Activated naive CD8-positive, alpha-beta T cell treated with anti-CD3 and anti-CD28 coated beads for 36 hours (primary cell): ENCODE measurements at places on chromosomes 6 and 20. TPM values are rescaled to one million over a fixed set of nuclear protein-coding genes. Genes with fewer than 3 reads are reported as not detected.
A peak's percentile ranks its signal among the peaks of the same experiment; 100 is the strongest.

GRCh38 chr6:104680539-104680938 lies 179.2 kb downstream of the HACE1 start:
- H3K4me3 ChIP-seq: no peak overlapping the region
- H3K36me3 ChIP-seq: peaks cover 7% of the 10 kb centered on the region
- DNase-seq: no peak
- no peaks in the 10 kb centered on the region for H3K27me3 ChIP-seq
- H3K4me1 ChIP-seq: peaks cover 3% of the 10 kb centered on the region

- no peaks in the 10 kb centered on the region for H3K27me3 ChIP-seq
- H3K4me3 ChIP-seq: peak overlapping the region; percentile 91
- peaks cover 35% of the 10 kb centered on the region for H3K4me1 ChIP-seq
- peaks cover 17% of the 10 kb centered on the region for H3K36me3 ChIP-seq
Observed at GRCh38 chr6:10720265-10720959, 2.5 kb upstream of the TMEM14C start.

DNA sequence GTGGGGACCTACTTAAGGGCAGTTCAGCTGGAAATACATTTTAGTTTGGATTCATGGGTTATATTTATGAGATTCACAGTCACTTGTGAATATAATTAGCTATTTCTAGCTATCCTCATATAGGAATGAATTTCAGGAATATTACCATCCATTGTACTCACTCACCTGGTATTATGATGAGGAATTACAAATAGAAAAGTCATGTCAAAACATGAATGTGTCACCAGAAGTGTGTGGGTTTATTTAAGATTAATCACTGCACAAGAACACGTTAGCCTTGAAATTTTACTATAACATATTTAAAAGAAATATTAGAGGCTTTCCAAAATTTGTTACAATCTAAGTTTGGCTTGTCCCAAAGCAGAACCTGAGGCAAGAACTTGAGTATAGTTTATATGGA lies 510.5 kb downstream of the PHF3 start:
- H3K36me3 ChIP-seq: no peaks in the 10 kb centered on the region
- no peak overlapping the region for H3K27ac ChIP-seq
- H3K4me1 ChIP-seq: no peaks in the 10 kb centered on the region
- DNase-seq: no peak
- H3K27me3 ChIP-seq: no peaks in the 10 kb centered on the region

DNA sequence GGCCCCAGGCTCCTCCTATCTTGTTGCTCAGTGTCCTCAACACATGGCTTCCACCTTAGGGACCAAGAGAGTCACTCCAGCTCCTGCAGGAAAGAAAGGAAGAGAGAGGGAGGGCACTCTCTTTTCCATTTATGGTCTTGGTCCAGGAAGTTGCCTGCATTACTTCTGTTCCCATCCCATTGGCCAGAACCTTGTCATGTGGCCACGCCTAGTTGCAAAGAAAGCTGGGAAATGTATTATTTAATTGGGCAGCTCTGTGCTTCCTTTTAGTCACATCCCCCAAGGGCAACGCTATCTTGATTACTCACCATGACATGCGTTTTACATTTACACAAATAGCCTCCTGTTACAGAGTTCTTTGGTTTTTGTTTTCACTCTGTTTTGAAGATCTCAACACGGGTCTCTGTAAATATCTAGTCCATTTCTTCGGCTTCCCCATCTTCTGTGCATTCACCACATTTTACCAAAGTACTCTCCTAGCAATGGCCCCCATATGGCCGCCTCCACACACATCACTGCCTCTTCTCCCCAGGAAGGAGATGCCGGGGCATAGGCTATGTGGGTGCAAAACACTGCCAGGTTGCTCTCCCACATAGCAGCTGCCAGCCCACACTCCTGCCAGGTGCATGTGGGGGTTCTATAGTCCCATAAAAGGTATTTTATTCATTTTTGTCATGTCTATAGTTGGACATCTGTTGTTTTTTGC lies 35.7 kb upstream of the ZMYND8 start:
- peaks cover 8% of the 10 kb centered on the region for H3K4me1 ChIP-seq
- no peaks in the 10 kb centered on the region for H3K27me3 ChIP-seq
- no peak overlapping the region for H3K4me3 ChIP-seq
- H3K36me3 ChIP-seq: peaks cover 2% of the 10 kb centered on the region

Gene HLA-DMB
- total RNA-seq: 6.1 TPM

- no peak overlapping the region for H3K27ac ChIP-seq
- no peak overlapping the region for H3K4me3 ChIP-seq
- no peaks in the 10 kb centered on the region for H3K4me1 ChIP-seq
- DNase-seq: no peak
- H3K36me3 ChIP-seq: no peaks in the 10 kb centered on the region
- H3K27me3 ChIP-seq: no peaks in the 10 kb centered on the region
Observed at GRCh38 chr6:63245909-63246308, 34.6 kb downstream of the FKBP1C start.

DNA sequence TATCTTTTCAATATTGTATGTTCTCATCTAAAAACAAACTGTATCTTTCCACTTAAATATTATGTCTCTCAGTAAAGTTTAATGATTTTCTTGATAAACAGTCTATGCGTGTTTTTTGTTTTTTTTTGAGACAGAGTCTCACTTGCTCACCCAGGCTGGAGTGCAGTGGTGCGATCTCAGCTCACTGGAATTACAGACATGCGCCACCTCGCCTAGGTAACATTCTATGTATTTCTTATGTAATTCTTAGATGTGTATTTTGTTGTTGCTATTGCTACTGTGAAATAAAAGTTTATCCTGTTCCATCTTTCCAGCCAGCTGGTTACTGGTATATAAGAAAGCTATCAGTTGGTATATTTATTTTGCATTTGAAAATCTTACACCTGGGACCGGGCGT lies 29.4 kb downstream of the ABHD12 start:
- peaks cover 4% of the 10 kb centered on the region for H3K36me3 ChIP-seq
- no peak for DNase-seq
- H3K4me1 ChIP-seq: peaks cover 15% of the 10 kb centered on the region
- H3K4me3 ChIP-seq: no peak overlapping the region
- no peaks in the 10 kb centered on the region for H3K27me3 ChIP-seq
- H3K27ac ChIP-seq: no peak overlapping the region
